ENCODE measurements at places on chromosomes 4 and X. TPM values are rescaled to one million over a fixed set of nuclear protein-coding genes. Genes with fewer than 3 reads are reported as not detected.

The SHROOM4 gene
- total RNA-seq, result not detected

The CT47B1 gene
- not detected for total RNA-seq

The CRLF2 gene
- total RNA-seq, result 0.22 TPM

The ARHGAP6 gene
- total RNA-seq, result not detected

DNA sequence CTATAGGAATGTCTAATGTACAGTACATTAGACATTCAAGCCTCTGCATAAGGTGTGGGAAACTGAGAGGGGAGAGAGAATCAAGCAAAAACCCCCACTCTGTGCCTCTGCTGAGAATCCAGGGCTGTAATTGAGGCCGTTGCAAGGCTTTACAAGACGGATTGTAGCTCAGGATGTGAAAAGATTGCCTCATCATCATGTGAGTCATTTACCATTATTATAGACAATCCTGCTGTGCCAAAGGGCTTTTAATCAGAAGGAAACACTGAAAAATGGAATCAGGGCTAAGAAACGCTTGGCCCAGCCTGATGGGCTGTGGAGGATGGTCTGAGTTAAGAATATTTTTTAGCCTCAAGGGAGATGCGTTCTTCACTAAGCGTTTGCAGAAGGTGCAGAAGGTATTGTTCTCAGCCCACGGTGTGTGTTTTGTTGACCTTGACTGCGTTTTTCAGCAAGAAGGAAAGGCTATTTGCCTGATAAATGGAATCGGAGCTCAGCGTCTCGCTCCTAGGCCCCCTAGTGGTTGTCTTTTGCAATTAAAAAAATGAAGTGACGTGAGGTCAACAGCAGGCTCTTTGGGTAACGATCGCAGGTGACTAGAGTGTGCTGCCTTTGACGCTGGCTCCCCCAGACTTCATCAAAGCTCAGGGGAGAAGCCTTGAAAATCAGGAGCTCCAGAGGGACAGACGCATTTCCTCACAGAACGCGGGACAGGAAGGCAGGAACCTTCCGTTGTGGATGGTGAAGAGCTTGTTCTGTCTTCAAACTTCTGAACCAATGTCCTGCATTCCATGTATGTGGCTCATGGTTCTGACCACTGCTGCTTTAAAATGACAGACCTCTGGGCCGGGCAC lies 18.1 kb upstream of the CHRNA9 start:
- DNase-seq, result peak; percentile 71

GRCh38 chr4:110163327-110164069 lies 34.9 kb downstream of the ELOVL6 start:
- no peak for DNase-seq

DNA sequence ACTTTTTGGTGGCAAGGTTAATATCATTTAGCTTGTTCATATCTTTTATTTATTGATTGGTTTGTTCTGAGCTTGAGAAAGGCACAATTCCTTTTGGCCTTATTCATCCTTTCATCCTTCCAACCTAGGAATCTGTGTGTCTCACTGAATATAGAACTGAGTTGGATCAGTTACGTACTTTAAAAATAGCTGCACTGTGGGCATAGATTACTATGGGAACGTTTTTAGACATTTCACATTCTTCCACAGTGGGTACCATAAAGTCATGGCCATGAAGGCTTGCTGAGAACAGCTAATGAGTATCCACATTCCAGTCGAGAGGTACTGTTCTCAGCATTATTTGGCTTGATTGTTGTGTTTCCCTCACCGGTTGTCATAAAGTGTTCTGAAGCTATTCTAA lies 217.0 kb upstream of the DKK2 start:
- DNase-seq, result no peak

DNA sequence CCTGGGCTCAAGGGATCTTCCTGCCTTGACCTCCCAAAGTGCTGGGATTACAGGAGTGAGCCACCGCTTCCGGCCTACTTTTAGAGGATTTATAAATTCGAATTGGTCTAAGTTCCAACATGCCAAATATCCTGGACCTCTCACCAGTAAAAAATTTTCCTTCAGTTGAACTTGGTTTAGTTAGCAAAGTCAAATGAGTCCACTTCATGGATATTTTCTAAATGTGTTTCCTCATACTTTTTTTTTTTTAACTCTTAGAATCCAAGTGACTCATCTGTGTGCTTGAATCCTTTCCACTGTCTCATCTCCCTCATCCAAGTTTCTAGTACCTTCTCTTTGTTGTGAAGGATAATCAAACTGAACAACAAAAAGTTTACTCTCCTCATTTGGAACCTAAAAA lies 49.7 kb downstream of the RBM47 start:
- DNase-seq, result no peak

GRCh38 chr4:165915215-165915614 lies 42.2 kb downstream of the TLL1 start:
- no peak for DNase-seq

GRCh38 chrX:20547611-20548051 lies 280.9 kb upstream of the RPS6KA3 start:
- DNase-seq, result no peak

Measured in activated T-cell treated with anti-CD3 and anti-CD28 coated beads, Interleukin-2, amount 50 U/mL, for 72 hours (primary cell).